ENCODE measurements at places on chromosomes 5 and 9. TPM values are rescaled to one million over a fixed set of nuclear protein-coding genes. Genes with fewer than 3 reads are reported as not detected.

Gene PCDHGB6
- 16.8 TPM for total RNA-seq

Gene IZUMO3
- total RNA-seq = not detected

Gene LTC4S
- 38.6 TPM for total RNA-seq

Gene PDGFRB
- 175 TPM for total RNA-seq

Gene PRR7
- total RNA-seq = 6.3 TPM

Gene BHMT
- 2.4 TPM for total RNA-seq

Gene TAF11L10
- not detected for total RNA-seq

Gene SHB
- 9.4 TPM for total RNA-seq

GRCh38 chr9:20618361-20618802 lies 3.9 kb downstream of the MLLT3 start:
- H3K4me3 ChIP-seq = no peak overlapping the region
- no peaks in the 10 kb centered on the region for H3K4me1 ChIP-seq
- no peaks in the 10 kb centered on the region for H3K27me3 ChIP-seq
- no peak overlapping the region for H3K27ac ChIP-seq

GRCh38 chr5:57171816-57172465 lies 1.9 kb upstream of the GPBP1 start:
- no peak for DNase-seq
- H3K27ac ChIP-seq = peak overlapping the region; percentile 99
- H3K4me3 ChIP-seq = peak overlapping the region; percentile 81
- H3K36me3 ChIP-seq = no peaks in the 10 kb centered on the region

GRCh38 chr9:27340961-27341511 lies 44.1 kb upstream of the EQTN start:
- no peak for DNase-seq
- no peaks in the 10 kb centered on the region for H3K27me3 ChIP-seq
- H3K4me3 ChIP-seq = no peak overlapping the region

- H3K27ac ChIP-seq = no peak overlapping the region
- no peak for DNase-seq
- H3K4me1 ChIP-seq = no peaks in the 10 kb centered on the region
- H3K36me3 ChIP-seq = no peaks in the 10 kb centered on the region
- H3K27me3 ChIP-seq = no peaks in the 10 kb centered on the region
- H3K4me3 ChIP-seq = no peak overlapping the region
Measured at GRCh38 chr9:37197158-37198038, 77.0 kb downstream of the ZCCHC7 start.

DNA sequence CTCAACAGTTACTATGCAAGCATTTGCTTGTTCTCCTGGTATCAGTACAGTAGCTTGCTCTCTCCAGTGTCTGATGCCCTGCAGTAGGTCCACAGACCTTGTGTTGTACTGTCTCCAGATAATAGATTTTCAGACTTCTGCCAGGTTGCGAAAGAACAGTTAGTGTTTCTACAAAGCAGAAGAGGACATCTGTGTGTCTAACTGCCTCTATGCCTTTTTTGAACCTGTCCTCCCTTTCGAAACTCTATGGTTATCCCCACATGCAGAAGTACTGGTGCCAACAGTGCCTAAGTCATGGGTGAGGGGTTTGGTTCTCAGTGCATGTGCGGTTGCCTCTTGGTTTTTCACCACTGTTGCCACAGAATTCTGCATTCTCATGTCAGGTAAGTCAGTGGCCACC lies 45.9 kb downstream of the KCNN2 start:
- no peak overlapping the region for H3K27ac ChIP-seq
- no peaks in the 10 kb centered on the region for H3K4me1 ChIP-seq
- no peaks in the 10 kb centered on the region for H3K36me3 ChIP-seq

DNA sequence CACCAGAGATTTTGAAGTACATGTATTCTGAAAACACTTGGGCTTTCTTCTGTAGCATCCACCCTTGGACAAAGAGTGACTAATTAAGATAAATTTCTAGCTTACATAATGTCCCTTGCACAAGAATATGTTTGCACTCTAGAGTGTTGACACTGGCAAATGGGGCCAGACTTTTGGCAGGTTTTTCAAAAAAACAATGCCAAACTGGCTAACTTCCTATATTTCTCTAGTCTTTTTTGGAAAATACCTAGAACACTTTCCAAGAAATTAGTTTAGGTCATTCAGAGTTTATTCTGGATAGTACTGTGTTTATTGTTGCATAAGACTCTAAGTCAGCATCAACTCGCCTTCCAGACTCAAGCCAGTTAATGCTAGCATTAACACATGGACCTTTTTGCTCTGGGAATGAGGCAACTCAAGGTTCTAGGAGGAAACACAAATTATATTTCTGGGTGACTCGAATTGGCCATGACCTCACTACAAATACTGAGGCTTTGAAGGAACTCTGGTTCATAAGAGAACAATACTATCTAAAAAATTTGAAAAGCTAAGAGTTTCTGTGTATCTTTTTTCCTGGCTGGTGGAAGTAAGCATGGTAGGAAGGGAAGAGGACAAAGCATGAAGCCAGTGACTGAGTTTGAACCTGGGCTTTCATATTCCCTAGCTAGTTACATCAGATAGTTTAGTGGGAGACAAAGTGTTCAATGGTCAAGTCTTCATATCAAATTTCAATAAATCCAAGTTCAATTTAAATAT lies 101.6 kb downstream of the NREP start:
- H3K4me1 ChIP-seq = no peaks in the 10 kb centered on the region
- no peak for DNase-seq
- no peak overlapping the region for H3K27ac ChIP-seq
- no peaks in the 10 kb centered on the region for H3K27me3 ChIP-seq
- H3K4me3 ChIP-seq = no peak overlapping the region
- H3K36me3 ChIP-seq = no peaks in the 10 kb centered on the region

DNA sequence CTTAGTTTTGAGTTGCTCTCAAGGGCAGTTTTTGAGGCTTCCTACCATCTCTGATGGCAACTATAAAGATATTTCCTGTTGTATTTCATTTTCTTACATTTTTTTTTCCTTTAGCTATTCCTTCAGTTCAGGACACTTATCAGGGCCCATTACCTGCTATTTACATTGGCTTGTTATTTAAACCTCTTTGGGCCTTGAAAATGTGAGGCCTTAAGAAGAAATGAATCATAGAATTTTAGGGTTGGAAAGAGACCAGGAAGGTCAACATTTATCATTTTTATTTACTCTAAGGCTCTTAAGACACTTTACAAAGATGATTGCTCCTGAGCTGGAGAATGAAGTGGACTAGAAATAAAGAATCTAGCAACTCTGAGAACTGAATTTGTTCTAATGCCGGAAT lies 335.2 kb downstream of the DTWD2 start:
- no peak for DNase-seq
- no peaks in the 10 kb centered on the region for H3K36me3 ChIP-seq
- no peak overlapping the region for H3K4me3 ChIP-seq
- H3K27ac ChIP-seq = no peak overlapping the region
- H3K4me1 ChIP-seq = no peaks in the 10 kb centered on the region

DNA sequence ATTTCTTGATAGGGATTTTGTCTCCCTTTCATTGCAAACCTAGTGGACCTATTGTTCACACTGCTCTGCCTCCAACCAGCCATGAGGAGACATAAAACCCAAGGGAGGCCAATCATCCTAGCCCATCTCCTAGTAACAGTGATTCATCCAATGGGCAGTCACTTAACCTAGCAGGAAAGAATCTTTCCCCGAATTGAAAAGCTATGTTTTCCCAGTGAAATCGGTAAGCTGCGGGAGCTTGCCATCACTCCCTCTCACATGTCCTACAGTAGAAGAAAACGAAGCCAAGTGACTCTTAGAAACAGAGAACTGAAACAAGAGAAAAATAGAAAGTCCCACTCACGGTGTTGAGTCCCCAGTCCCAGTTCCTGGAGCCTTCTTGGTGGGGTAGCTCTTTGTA lies 123.3 kb downstream of the SUSD1 start:
- no peak for DNase-seq
- no peak overlapping the region for H3K27ac ChIP-seq
- no peak overlapping the region for H3K4me3 ChIP-seq
- no peaks in the 10 kb centered on the region for H3K36me3 ChIP-seq
- H3K27me3 ChIP-seq = no peaks in the 10 kb centered on the region

DNA sequence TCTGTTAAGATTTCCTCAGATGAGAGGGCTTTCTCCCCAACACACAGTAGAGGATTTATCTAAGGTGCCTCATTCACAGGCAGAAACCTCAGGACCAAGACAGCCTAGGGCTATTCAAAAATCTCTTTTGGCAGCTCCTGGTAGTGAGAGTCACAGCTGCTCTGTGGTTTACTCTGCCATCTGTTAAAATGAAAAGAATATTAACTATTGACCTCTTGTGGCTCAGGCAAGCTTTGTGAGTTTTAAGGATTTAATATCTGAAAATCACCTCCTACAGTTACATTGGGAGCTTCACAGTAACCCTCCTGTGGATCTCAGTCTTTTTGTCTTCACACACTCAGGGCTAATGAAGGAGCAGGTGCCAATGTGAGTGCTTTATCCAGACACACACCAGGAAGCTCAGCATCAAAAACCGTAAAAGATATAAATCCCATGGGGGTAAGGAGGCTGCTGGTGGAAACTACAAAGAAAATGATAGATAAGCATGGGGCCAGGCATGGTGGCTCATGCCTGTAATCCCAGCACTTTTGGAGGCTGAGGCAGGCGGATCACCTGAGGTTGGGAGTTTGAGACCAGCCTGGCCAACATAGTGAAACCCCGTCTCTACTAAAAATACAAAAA lies 29.7 kb downstream of the PPP1R2B start:
- no peak overlapping the region for H3K4me3 ChIP-seq
- no peaks in the 10 kb centered on the region for H3K27me3 ChIP-seq
- no peaks in the 10 kb centered on the region for H3K36me3 ChIP-seq
- DNase-seq = no peak
- no peaks in the 10 kb centered on the region for H3K4me1 ChIP-seq

GRCh38 chr5:112239996-112240395 lies 179.1 kb downstream of the EPB41L4A start:
- no peak overlapping the region for H3K4me3 ChIP-seq
- H3K27ac ChIP-seq = no peak overlapping the region

- no peak overlapping the region for H3K4me3 ChIP-seq
Measured at GRCh38 chr9:131258698-131259431, 17.4 kb downstream of the FAM78A start.

- no peaks in the 10 kb centered on the region for H3K36me3 ChIP-seq
- no peak for DNase-seq
- no peaks in the 10 kb centered on the region for H3K27me3 ChIP-seq
- H3K4me1 ChIP-seq = no peaks in the 10 kb centered on the region
Measured at GRCh38 chr9:98517761-98518160, 191.0 kb downstream of the GABBR2 start.

GRCh38 chr9:113940077-113940476 lies 64.0 kb downstream of the ZNF618 start:
- no peak overlapping the region for H3K4me3 ChIP-seq
- no peaks in the 10 kb centered on the region for H3K36me3 ChIP-seq
- no peaks in the 10 kb centered on the region for H3K4me1 ChIP-seq

DNA sequence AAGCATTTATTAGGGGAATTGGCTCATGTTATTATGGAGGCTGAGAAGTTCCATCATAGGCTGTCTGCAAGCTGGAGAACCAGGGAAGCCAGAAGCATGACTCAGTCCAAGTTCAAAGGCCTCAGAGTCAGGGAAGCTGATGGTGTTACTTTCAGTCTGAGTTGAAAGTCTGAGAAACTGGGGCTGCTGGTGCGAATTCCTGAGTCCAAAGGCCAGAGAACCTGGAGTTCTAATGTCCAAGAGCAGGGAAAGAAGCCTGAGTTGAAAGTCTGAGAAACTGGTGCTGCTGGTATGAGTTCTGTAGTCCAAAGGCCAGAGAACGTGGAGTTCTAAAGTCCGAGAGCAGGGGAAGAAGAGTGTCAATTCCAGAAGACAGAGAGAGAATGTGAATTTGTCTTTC lies 641.1 kb downstream of the ISL1 start:
- no peak overlapping the region for H3K27ac ChIP-seq
- no peak for DNase-seq
- H3K27me3 ChIP-seq = no peaks in the 10 kb centered on the region
- no peak overlapping the region for H3K4me3 ChIP-seq
- H3K4me1 ChIP-seq = no peaks in the 10 kb centered on the region

DNA sequence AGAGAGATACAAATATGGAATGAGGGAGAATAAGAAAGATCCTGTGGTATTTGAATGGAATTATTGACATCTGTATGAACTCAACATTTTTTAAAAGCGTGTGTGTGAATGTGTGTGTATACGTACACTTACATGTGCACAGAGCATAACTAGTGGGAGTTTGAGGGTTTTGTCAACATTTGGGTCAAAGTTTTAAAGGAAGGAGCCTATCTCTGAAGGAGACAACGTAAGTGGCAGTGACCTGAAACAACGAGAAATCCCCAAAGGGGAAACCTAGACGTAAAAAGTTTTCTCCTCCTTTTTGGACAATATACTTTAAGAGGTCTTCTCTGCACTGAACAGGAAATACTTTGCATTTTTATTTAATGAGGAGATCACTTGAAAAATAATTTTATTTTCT lies 40.2 kb upstream of the DTWD2 start:
- no peaks in the 10 kb centered on the region for H3K4me1 ChIP-seq
- H3K36me3 ChIP-seq = no peaks in the 10 kb centered on the region
- no peak overlapping the region for H3K4me3 ChIP-seq
- DNase-seq = no peak
